ENCODE measurements at places on chromosomes 7 and 10.

DNA sequence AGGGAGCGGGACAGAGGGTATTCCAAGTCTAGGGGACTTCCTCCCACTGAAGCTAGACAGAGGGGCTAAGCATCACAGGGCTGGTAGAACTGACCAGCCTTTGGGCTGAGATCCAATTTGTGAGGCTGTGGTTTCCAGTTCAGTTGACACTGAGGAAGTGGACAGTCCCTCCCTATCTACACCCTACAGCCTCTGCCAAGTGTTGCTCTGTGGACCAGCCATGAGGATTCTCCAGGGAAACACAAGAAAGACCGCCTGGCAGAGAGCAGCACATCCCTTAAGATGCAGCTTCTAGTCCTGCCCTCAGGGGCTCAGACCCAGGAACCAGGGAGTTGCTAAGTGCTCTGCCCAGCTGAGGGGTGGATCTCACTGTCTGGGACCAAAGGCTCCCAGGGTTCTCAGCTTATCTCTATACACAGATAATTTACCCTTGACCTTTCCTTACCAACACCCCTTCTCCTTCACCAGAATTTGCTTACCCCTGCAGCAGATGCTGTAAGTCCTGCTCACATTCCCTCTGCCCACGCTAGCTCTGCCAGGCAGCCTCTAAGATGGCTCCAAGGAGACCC is 252.0 kb downstream of the SKIDA1 start:
- no peak for DNase-seq

GRCh38 chr7:104552102-104552501 is 223.7 kb downstream of the LHFPL3 start:
- DNase-seq = peak; percentile 1

GRCh38 chr10:71780719-71781118 is 7.4 kb upstream of the VSIR start:
- no peak for DNase-seq

- DNase-seq = peak; percentile 37
Observed at GRCh38 chr7:3897430-3898372, 596.6 kb downstream of the SDK1 start.

DNA sequence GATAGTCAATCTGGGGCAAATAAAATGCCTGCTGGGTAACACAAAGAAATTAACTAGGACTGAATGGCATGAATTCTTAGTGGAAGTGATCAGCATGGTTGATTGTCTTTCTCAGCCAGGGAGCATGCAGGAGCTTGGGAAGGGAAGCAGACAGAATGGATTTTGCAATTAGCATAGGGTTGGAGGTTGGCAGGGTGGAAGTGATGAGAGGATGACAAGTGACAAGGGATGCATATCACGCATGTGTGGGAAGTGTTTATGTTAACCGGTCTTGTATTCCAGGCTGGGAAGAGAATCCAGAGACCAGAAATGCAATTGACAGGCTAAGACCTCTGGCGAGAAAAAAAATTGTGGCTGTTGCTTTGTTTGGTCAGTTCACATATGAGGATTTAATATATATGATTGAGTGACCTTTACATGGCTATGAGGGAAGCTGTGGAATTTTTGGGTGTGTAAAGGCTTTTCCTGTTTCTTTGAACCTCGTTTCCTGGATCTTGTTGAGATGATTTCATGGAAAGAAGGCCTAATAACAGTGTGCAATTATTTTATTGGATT is 8.3 kb downstream of the MDFIC start:
- no peak for DNase-seq

DNA sequence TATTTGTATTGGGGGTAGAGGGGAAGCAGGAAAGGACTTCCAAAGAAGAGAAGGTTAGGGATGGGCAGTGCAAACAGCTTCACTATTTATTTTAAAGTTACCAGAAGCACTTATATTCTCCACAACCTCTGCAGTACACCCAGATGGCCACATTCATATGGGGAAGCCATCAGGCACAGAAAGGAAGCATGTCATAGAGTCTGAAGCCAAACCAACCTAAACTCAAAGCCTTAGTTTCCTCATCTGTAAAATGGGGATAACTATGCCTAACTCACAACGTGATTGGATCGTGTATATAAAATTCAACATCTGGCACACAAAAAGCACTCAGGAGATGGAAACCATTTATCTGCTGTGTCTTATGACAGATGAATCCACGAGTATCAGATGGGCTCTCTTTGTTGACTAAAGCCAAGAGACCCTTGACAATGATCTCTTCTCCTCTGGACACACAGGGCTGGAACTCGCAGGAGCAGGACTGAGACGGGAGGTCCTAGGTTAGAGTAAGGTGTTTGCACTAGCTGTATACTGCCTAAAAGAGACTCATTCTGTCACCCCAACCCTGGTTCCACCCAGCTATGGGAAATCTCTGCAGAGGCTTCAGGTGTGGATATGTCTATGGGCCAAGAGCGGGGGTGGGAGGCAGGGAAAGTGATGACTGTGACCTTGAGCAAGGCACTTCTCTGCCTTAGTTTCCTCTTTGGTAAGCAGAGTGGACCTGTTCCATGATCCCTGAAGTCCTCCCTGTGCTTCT is 1.8 kb downstream of the KIAA1549 start:
- no peak for DNase-seq
